Hair follicular keratinocyte (primary cell): ENCODE measurements at places on chromosomes 12 and 14. TPM values are rescaled to one million over a fixed set of nuclear protein-coding genes. Genes with fewer than 3 reads are reported as not detected.

MCRS1 gene
- total RNA-seq: 69.7 and 76.0 TPM in 2 replicates

GSC gene
- total RNA-seq: not detected in 2 replicates

IL22 gene
- total RNA-seq: not detected in 2 replicates

GYS2 gene
- total RNA-seq: not detected in 2 replicates

TIMELESS gene
- total RNA-seq: 9.2 and 23.6 TPM in 2 replicates

CEBPE gene
- not detected in 2 replicates for total RNA-seq

EFS gene
- total RNA-seq: 8.2 and 10.1 TPM in 2 replicates

PSMA6 gene
- 188 and 247 TPM in 2 replicates for total RNA-seq

SYCP3 gene
- total RNA-seq: not detected in 2 replicates

FAM186B gene
- total RNA-seq: 0.08 and 0.15 TPM in 2 replicates

PITPNM2 gene
- total RNA-seq: 2.9 and 4.1 TPM in 2 replicates

AJUBA gene
- total RNA-seq: 144 and 157 TPM in 2 replicates

KCNH3 gene
- 0.39 TPM in 1 of 2 replicates, not detected in the other for total RNA-seq

TSPAN31 gene
- total RNA-seq: 54.4 and 65.6 TPM in 2 replicates

ITFG2 gene
- 11.3 and 14.1 TPM in 2 replicates for total RNA-seq

EXD2 gene
- 19.1 and 19.3 TPM in 2 replicates for total RNA-seq

ACTN1 gene
- total RNA-seq: 629 and 694 TPM in 2 replicates

SLC25A47 gene
- not detected in 2 replicates for total RNA-seq

KRT6C gene
- total RNA-seq: 11.7 and 19.2 TPM in 2 replicates

CDCA4 gene
- total RNA-seq: 30.6 and 60.8 TPM in 2 replicates

TDP1 gene
- 24.5 and 36.6 TPM in 2 replicates for total RNA-seq

SIRT4 gene
- total RNA-seq: 0.49 and 0.62 TPM in 2 replicates

RBP5 gene
- not detected in 2 replicates for total RNA-seq

ZNF385A gene
- 25.5 and 37.4 TPM in 2 replicates for total RNA-seq

RDH12 gene
- total RNA-seq: 0.15 and 0.23 TPM in 2 replicates

RNASE7 gene
- total RNA-seq: 5.5 and 22.4 TPM in 2 replicates

TAS2R30 gene
- 0.08 TPM in 1 of 2 replicates, not detected in the other for total RNA-seq

CCDC88C gene
- 0.86 and 2.3 TPM in 2 replicates for total RNA-seq

TSHR gene
- total RNA-seq: not detected in 2 replicates

NAP1L1 gene
- 348 TPM in 2 replicates for total RNA-seq

KRT73 gene
- total RNA-seq: not detected in 2 replicates

C12orf50 gene
- total RNA-seq: not detected in 2 replicates

ANO4 gene
- 6.5 and 9.7 TPM in 2 replicates for total RNA-seq

SPIC gene
- not detected in 2 replicates for total RNA-seq

DEPDC4 gene
- total RNA-seq: 0.62 and 2.3 TPM in 2 replicates

LTB4R gene
- total RNA-seq: 14.0 and 20.1 TPM in 2 replicates

RNASE4 gene
- total RNA-seq: 4.0 and 10.7 TPM in 2 replicates

VRTN gene
- total RNA-seq: not detected in 2 replicates

BRI3BP gene
- total RNA-seq: 13.1 and 17.3 TPM in 2 replicates

OR6C70 gene
- total RNA-seq: not detected in 2 replicates

MYRFL gene
- total RNA-seq: 0.42 TPM in 1 of 2 replicates, not detected in the other

ARHGDIB gene
- total RNA-seq: 50.9 and 101 TPM in 2 replicates

POTEM gene
- total RNA-seq: not detected in 2 replicates

PLEK2 gene
- 370 and 371 TPM in 2 replicates for total RNA-seq
